Stimulated activated CD8-positive, alpha-beta memory T cell treated with anti-CD3 and anti-CD28 coated beads, Interleukin-7, amount 100 ng/mL, for 1 hour (primary cell): ENCODE measurements at places on chromosomes 5 and 9.

DNA sequence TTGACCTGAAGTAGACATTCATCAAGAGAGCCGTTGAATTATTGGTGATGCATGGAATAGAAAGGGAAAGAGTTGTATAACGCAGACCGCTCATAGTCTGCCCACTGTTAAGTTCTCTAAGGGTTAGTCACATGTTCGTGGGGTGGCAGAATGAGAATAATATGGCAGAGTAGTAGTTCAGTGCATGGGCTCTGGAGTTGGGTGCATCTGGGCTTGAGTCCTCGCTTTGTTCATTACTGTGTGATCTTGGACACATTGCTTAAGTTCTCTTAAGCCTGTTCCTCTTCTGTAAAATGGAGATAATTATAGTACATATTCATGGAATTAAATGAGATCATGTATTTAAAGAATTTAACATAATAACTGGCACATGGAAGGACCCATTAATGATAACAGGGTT lies 23.6 kb downstream of the TNPO1 start:
- no peak for DNase-seq

- DNase-seq = no peak
Measured at GRCh38 chr5:163915481-163915961, 410.1 kb downstream of the MAT2B start.

DNA sequence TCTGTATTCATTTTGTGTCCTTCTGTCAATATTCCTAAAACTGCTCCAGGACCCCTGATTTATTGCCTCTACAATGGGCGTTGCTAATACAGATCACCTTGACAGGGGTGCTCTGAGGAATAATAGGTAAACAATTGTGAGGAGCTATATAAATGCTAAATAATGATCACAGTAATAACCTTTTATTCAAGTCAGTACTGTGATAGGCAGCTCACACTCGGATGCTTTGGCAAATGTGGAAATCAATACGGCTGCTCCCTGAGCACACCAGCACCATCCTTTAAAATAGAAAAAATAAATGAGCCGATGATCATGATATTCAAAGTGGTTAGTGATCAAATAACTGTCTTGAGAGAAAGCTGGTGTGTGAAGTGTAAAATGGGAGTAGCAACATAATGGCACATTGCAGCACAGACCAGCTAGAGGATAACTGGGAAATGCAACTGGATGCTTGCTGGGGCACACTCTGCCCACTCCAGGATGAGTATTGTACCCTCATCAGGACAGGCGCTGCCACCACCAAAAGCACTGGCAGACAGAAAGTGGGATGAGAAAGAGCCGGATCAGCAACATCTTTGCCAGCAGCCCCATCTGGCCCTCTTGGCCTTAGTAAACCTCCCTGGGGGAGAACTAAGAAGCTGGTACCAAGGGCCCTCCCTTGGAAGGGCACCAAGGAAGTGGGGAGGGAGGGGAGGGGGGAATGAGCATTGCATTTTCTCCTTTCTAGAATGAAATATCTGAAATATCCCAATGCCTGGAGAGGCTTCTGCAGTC lies 69.4 kb upstream of the SPATA31D4 start:
- no peak for DNase-seq

DNA sequence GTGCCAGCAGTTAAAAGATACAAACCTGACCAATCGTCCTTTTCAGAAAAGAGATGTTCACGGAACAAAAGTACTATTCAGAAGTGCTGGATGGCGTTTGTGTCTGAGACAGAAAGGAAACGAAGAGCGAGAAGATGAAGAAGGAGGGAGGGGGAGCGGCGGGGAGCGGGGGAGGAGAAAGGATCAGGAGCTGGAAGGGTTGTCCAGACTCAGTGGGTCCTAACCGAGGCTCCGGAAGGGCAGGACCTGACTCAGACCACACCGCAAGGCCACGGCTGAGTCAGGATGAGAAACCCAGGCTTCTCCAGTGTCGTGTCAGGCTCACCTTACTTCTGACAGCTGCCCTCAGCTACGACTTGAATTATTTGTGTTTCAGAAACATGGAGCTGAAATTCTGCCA lies 46.2 kb downstream of the PAX5 start:
- DNase-seq = no peak

DNA sequence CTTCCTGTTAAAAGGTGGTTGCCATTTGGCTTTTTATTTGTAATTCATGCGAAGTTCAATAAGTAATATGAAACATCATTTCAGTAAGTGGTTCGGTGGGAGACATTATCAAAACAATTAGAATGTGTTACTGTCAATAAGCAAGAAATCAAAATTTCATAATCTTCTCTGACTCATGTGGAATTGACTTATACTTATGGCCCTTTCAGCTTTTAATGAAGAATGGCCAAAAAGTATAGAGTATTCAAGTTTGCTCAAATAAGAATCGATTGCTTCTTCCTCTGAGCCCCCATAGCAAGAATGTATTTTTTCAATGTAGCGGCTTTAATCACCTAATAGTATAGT lies 174.5 kb downstream of the AOPEP start:
- DNase-seq = no peak

DNA sequence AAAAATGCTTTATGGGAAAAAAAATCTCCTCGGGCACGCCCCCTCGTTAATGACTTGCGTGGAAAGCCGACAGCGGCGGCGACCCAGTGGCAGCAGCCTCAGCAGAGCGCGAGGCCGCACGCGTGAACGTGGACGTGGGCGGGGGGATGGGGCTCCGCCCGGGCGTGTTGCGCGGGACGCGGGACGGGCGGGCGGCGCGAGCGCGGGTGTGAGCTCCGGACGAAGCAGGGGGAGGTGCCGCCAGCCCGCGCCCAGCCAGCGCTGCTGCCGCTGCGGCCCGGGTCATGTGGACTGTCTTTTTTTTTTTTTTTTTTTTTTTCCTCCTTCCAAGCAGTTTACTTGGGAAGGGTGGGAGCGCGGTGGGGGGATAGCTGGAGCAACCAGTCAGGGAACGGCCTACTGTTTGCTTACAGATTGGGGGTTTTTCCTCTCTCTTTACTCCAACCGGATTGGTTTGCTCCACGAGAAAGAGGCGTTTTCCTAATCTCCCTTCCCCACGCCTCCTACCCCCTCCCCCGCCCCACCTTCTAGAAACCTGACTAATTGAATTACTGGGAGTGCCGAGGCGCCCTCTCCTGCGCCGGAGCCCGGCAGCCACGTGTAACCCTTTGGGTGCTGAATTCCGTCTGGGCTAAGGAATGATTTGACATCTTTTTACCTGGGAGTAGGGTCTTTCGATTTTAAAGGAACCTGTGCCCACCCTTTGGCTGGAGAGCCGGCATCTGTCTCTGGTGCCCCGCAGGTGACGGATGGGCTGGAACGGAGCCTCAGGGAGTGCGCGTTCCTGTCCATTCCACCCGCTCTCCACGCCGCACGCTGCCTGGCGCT lies 1.7 kb upstream of the EFNA5 start:
- DNase-seq = no peak

DNA sequence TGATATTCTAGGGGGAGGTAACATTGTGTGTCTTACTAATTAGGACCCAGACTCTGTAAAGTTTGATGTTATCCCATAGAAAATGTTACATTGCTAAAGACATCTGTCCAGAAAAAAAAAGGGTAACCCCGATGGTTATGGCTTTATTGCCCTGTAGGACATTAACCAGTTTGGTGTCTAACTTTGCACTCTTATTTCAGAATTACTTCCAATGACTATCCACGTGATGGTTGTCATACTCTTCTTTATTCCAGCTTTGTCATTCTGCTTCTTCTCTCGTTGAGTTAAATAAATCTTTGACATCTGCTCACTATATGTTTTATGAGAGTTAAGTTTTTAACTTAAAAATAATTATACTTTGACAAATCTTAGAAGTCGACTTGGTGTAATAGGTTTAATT lies 180.4 kb upstream of the ANKRD55 start:
- no peak for DNase-seq

DNA sequence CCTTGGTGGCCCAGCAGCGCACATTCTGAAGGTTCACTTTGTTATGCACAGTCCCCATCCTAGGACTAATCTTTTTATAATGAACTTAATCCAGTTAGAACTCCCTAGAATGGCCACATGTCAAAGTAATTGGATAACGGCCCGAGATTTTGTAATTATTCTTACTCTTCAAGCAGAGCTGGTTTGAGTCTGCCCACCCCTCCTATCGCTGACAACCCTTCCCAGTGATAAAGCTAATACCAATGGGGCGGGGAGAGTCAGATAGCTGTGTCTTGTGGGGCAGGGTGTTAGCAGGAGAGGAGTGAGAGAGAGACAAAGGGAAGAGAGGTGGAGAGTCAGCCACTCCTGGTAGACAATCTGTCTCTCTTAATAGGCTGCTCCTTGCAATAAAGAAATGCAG lies 356.9 kb downstream of the SLIT3 start:
- no peak for DNase-seq

DNA sequence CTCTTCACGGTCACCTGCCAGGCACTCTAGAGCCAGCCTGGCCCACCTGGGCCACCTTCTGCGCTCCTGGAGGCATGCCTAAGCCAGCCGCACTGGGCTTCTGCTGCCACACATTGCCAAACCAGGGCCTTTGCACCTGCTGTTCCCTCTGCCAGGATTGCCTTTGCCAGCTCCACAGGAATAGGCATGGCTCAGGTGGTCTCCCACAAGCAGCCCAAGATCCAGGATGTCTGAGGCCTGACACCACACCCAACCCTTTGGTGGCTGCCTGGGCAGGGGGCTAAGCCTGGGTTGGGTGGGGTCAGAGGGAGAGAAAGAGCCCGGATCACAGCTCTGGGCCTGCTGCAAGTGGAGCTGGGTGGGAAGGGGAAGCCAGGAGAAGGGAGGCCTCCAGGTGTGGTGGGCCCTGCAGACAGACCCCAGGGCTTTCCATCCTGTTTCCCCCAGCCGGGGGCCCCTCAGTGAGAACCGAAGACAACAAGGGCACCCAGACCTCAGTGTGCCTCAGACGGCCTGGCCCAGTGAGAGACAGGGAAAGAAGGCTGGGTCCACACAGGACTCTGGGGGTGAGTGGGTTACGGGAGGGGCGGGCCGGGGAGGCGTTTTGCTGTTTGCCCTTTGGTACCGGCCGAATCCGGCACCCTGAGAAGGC lies 672 bp upstream of the SUSD3 start:
- no peak for DNase-seq

DNA sequence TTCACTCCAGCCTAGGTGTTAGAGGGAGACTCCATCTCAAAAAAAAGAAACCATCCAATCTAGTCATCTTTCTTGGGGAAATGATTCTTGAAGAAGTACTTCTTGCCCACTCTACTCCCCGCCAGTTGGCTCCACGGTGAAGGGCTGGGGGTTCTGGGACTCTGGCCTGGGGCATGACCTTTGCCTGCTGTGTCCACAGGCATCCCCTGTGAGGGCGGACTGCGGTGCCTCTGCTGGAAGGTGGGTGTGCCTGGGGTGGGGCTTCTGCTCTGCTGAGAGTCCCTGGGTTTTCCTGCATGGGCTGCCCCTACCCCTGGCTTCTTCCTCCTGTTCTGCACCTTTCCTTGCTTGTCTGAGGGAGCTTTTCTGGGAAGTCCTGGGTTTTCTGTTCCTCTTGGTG lies 3.5 kb downstream of the TBC1D13 start:
- no peak for DNase-seq

DNA sequence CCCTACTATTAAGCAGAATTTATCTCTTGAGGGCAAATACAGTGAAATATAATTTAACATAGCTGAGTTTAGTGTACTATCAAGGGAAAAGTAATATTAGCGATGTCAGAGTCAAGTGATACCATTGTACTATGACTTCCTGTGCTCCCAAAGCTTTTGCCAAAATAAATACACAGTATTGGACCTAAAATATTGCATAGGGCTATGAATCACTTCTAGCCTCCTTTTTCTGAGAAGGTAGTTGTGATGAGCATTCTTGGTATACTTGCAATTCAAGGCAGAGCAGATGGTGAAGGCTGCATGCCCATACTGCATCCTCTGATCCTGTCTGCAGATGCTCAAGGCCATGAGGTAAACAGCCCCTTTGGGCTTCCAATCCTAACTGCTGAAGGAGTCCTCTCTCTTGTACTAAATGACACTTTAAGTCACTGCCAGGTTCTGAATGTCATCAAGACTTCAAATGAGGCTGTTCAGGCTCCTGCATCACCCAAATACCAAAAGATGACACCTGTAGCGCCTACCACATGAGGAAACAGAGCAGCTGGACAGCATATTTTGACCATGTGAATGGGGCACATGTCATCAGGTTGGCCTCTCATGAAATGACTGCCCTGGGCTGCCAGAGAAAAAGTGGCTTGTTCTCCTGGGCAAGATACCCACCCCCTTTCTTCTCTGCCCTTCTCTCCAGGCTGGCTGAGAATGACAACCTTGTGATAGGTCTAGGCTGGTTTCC lies 29.7 kb upstream of the PPP2CA start:
- DNase-seq = no peak

DNA sequence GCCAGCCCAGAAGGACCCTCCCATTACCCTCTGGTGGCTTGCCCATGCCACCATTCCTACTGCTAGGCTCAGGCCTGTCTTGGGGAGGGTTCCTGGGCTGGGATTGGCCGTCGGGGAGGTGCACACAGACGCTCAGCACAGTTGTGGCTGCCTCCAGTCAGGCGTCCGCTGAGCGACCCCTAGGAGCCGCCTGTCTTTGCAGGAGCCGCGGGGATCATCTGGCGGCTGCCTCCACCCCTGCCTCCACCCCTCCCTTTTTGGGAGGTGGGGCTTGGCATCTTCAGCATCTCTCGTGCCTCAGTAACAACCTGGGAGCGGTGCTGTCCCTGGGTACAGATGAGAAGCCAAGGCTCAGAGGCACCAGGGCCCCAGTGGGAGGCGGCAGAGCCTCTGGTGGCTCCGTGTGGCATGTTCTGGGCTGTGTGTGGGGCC lies 39.6 kb downstream of the RXRA start:
- no peak for DNase-seq

DNA sequence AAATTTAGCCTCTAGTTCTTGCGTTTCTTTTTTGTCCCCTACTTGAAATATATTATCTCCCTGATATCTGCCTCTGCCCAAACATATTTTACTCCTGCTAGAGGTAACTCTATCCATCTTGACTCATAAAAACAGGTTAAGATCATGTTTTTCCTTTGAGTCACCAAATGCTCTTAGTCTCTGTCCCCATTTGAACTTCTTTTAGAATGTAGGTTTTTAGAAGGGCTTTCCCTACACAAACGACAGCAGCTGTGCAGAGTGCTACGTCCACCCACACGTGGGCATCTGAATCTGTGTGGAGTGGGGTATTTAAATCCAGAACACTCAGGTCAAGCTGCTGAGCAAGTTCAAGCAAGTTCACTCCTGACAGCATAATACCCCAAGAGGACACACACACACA lies 2.2 kb downstream of the HSD17B3 start:
- DNase-seq = no peak

GRCh38 chr5:10735569-10736276 lies 25.3 kb downstream of the DAP start:
- no peak for DNase-seq

DNA sequence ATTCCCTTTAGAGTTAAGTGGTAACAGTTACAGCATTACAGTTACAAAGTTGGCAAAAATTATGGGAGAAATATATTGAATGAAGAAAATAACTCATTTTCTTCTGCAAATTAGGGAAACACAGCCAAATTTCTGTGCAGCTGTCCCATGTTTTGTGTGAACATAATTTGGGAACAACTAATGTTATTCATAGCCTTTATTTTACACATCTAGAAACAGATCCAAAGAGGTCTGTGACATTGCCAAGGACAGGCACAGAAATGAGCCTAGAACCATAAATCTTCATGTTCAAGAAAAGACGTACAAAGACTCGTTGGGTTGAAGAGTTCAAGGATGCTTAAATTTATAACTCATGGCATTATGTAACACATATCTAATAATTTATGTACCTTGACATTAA lies 114.1 kb upstream of the TXNDC8 start:
- no peak for DNase-seq
